ENCODE measurements at places on chromosomes 3 and 15. TPM values are rescaled to one million over a fixed set of nuclear protein-coding genes. Genes with fewer than 3 reads are reported as not detected.

DNA sequence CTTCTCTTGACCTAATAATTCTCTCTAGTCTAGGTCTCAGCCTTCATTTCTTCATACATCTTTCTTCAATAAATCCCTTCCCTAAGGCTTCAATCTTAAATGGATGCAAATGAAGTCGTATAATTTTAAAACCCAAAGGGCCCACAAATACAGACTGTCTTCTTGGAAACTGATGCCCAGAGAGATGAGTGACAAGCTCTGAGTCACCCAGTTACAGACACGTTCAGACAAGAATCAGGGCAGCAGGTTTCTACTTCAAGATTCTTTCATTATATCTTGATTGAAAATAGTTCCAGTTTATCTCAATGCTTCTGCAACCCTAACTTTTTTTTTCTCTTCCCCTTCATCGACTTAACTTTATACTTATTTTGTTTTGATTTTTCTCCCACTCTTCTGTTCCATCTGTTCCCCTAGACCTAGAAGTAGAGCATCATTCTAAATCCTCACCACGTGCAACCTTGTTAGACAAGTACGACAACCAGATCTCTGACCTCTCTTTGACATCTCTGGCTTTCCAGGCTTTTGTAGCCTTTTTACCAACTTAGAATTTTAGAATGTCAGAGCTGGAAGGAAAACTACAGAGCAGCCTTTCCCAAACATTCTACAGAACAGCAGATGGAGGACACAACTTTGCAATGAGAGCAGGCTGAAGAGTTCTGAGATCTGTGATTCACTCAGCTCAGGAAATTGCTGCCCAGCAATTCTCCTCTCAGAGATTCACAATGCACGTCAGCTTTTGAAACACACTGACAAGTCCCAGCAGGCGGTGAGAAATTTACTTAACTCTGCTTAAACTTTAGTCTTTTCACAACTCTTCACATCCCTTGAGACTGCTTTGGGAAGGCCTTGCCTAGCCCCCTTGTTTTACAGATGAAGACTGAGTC lies 25.3 kb downstream of the NCEH1 start:
- no peaks in the 10 kb centered on the region for H3K4me1 ChIP-seq
- H3K36me3 ChIP-seq: no peaks in the 10 kb centered on the region
- no peak for DNase-seq
- H3K4me3 ChIP-seq: no peak overlapping the region

- no peak for DNase-seq
- H3K27ac ChIP-seq: no peak overlapping the region
- H3K27me3 ChIP-seq: no peaks in the 10 kb centered on the region
- H3K4me1 ChIP-seq: no peaks in the 10 kb centered on the region
- no peaks in the 10 kb centered on the region for H3K36me3 ChIP-seq
Observed at GRCh38 chr15:48866141-48866563, 11.8 kb upstream of the EID1 start.

- no peaks in the 10 kb centered on the region for H3K27me3 ChIP-seq
- H3K4me3 ChIP-seq: peak overlapping the region; percentile 29
- peak; percentile 82 for DNase-seq
- H3K36me3 ChIP-seq: no peaks in the 10 kb centered on the region
- H3K4me1 ChIP-seq: peaks cover 81% of the 10 kb centered on the region
Observed at GRCh38 chr15:74790080-74790916, 8.4 kb downstream of the CSK start.

- no peaks in the 10 kb centered on the region for H3K36me3 ChIP-seq
- H3K4me3 ChIP-seq: no peak overlapping the region
- no peak for DNase-seq
- no peaks in the 10 kb centered on the region for H3K27me3 ChIP-seq
- no peak overlapping the region for H3K27ac ChIP-seq
Observed at GRCh38 chr3:123725652-123726400, 141.0 kb upstream of the HACD2 start.

The GOLGA6A gene
- not detected for total RNA-seq

The TASOR gene
- total RNA-seq: 61.7 TPM

DNA sequence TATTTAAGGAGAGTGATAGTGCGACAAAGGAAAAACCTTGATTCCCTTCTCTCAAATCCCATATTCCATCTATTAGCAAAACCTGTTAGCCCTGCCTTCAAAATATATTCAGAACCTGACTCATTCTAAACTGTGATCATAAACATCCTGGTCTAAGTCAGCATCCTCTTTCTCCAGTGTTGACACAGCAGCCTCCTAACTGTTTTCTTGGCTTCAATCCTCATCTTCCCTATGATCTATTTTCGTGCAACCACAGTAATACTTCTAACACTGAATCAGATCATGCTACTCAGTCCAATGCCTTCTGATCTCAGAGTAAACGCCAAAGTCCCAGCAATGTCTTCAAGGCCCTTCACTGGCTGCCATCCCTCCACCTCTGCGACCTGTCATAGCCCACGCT lies 785.1 kb downstream of the EDEM1 start:
- no peaks in the 10 kb centered on the region for H3K4me1 ChIP-seq
- no peak overlapping the region for H3K4me3 ChIP-seq
- no peaks in the 10 kb centered on the region for H3K27me3 ChIP-seq

DNA sequence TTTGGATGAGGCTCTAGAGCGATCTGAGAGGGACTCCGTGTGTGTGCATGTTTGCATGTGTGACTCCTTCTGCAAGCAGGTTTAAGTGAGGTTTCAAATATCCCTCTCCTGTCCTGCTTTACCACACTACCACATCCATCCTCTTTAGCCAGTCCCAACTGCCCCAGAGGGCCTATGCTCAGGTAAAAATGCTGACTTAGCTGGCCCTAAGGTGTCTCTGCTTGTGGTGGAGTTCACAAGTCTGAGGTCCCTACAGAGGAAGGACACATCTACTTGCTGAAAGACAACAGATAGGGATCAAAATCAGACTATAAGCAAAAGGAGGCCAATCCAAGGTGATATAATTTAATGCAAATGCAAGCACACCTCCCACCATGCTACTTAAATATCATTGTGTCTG lies 87.2 kb downstream of the B3GNT5 start:
- H3K27ac ChIP-seq: no peak overlapping the region
- H3K4me3 ChIP-seq: no peak overlapping the region
- no peak for DNase-seq
- no peaks in the 10 kb centered on the region for H3K36me3 ChIP-seq

The ANKRD63 gene
- not detected for total RNA-seq

- H3K27ac ChIP-seq: no peak overlapping the region
- no peak for DNase-seq
- no peak overlapping the region for H3K4me3 ChIP-seq
- H3K36me3 ChIP-seq: no peaks in the 10 kb centered on the region
Observed at GRCh38 chr3:38173834-38174418, 8.6 kb downstream of the OXSR1 start.

GRCh38 chr3:110654843-110655502 lies 416.6 kb upstream of the NECTIN3 start:
- H3K4me3 ChIP-seq: no peak overlapping the region
- H3K27ac ChIP-seq: no peak overlapping the region
- no peak for DNase-seq

The GREM1 gene
- total RNA-seq: 2.8 TPM

GRCh38 chr15:98612490-98613110 lies 35.7 kb upstream of the IGF1R start:
- no peaks in the 10 kb centered on the region for H3K36me3 ChIP-seq
- no peak overlapping the region for H3K27ac ChIP-seq
- H3K4me3 ChIP-seq: no peak overlapping the region
- H3K4me1 ChIP-seq: no peaks in the 10 kb centered on the region
- no peak for DNase-seq
- H3K27me3 ChIP-seq: no peaks in the 10 kb centered on the region

Measured in upper lobe of right lung (tissue), 1 donor.